Tibial nerve (tissue), 4 donors: ENCODE measurements at places on chromosomes 3 and 15.

GRCh38 chr3:112128843-112129727 is 4.0 kb downstream of the GCSAM start:
- DNase-seq, result no peak

DNA sequence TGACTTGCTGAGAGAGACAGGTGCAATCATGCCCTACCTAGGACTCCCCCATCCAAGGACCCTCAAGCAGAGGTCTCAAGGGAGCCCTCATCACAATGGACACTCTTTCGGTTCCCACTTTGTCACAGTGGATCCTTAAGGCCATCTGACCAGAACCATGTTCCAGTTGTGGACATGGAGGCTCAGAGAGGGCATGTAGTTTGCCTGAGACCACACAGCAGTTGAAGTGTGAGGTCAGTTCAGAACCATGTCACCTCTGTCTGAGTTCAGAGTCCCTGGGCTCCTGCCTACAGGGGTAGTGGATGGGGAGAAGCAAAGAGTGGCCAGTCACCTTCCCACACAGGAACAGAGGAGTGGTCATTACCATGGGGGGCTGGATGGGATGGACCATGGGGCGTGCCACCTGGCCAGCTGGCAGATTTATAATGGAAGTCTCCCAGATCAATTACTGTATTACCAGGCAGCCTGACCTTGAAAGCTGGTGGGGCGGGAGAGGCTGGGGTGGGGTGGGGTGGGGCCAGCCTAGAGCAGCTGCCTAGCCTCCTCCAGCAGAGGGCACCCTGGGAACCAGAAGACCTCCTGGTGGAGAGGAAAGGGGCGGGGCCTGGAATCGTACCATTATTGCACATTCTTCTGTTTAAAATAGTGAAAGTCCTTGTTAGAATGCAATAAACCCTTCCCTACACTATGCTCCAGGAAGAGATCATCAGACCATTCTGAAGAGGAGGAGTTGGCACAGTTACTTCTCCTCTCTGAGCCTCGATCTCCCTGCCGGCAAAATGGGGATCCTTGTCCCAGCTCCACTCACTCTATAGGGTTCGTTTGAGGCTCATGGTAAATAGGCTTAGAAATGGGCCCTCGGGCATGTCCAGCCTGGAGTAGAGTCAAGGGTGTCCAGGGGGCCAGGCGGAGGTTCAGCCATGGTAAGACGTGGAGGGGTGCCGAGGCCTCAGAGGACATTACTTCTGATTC is 26.9 kb upstream of the LINGO1 start:
- no peak for DNase-seq

- no peak for DNase-seq
These were observed 185.7 kb downstream of the ARRDC4 start for GRCh38 chr15:98146031-98146820.

- DNase-seq, result no peak
These were observed 91.5 kb upstream of the CHD2 start for GRCh38 chr15:92808598-92809063.

DNA sequence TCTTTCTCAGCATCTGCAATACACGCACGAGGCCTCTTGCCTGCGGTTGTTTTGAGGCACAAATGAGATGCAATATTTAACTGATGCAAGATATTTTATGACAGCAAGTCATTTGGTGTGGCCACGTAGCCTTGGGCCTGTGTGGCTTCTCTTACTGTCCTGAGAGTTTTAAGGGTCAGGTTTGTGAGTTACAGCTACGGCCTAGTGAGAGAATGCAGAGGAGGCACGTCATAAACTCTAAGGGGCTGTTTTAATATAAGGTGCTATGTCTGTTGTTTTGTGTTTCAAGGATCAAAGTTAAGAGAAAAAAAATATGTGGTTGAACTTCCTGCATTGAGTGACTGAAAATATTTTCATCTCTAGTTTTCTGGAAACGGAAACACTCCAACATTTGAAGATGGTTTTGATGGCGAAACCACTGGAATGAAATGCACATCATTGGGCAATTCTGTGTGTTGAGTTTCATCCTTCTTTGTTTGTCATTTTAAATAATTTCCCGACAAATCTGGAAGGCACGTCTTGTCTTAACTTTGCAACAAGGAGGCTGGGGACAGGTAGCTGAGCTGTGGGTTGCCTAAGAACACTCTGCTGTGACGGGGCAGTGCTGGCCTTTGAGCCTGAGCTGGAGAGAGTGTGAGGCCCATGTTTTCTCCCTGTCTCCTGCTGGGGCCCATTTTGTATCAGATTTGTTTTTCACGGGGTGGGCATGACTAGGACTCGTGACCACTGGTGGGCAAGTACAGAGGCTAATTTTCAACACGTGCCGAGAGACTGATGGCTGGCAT is 5.1 kb downstream of the APBA2 start:
- no peak for DNase-seq

- no peak for DNase-seq
These were observed 19.8 kb downstream of the CYP19A1 start for GRCh38 chr15:51318382-51319150.

GRCh38 chr15:67806536-67806935 is 18.8 kb upstream of the SKOR1 start:
- DNase-seq, result no peak

DNA sequence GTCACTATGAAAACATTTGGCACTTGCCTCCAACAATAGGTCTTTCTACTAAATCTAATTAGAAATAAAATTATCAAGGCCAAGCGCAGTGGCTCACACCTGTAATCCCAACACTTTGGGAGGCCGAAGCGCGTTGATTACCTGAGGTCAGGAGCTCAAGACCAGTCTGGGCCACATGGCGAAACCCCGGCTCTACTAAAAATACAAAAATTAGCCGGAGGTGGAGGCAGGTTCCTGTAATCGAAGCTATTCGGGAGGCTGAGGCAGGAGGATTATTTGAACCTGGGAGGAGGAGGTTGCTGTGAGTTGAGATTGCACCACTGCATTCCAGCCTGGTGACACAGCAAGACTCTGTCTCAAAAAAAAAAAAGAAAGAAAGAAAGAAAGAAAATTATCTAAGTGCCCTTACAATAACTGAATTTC is 1.6 kb upstream of the PLD1 start:
- DNase-seq, result no peak

DNA sequence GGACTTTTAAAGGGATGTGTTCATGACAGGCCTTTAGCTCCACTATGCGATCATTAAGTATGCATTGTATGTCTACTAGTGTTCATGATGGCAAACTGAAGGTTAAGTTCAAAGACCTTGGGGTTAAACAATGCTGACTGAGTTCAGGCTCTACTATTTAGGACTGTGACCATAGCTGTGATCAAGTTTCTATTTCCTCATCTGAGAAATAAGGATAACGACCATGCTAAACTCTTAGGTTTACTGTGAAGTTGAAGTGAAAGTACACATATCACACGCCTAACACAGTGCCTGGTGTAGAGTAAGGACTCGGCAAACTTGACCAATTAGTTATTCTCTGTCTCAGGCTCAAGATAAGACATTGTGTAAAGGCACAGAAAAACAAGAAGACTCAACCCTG is 243.2 kb downstream of the MBNL1 start:
- no peak for DNase-seq

- no peak for DNase-seq
These were observed 9.9 kb downstream of the CRABP1 start for GRCh38 chr15:78350058-78350457.

- DNase-seq, result no peak
These were observed 27.5 kb upstream of the FHIT start for GRCh38 chr3:61278713-61279112.

- DNase-seq, result no peak
These were observed 56.4 kb downstream of the ZNF621 start for GRCh38 chr3:40581166-40581565.

- DNase-seq, result no peak
These were observed 656.0 kb upstream of the GRM7 start for GRCh38 chr3:6204891-6205290.

GRCh38 chr3:11691767-11692531 is 48.2 kb upstream of the VGLL4 start:
- no peak for DNase-seq

DNA sequence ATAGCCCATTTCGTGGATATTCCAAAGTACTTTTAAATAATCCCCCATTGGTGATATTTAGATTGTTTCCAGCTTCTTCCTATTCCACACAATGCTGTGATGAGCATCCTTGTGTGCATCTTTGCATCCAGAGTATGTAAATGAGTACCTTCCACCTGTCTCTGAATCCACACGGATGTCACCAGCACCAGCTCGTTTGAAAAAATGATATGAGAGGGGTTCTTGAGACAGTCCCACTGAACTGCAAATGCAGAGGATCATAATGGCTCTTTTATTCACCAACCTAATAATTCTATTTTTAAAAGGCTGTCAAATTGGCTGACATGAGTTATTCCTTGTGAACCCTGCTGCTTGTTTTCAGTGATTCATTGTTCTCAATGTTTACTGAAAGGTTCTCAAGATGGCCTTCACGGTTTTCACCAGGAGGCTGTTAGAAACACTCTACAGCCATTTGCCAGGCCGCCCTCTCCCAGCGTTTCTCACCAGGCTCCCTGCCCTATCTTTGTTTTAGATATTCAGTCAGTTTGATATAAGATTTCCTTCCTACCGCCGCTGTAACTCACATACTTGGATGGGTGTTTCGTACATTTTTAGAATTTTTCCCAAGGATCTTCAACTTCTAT is 96.7 kb upstream of the PTPRG start:
- no peak for DNase-seq

- DNase-seq, result no peak
These were observed 27.7 kb upstream of the PLXNA1 start for GRCh38 chr3:126955004-126955790.

DNA sequence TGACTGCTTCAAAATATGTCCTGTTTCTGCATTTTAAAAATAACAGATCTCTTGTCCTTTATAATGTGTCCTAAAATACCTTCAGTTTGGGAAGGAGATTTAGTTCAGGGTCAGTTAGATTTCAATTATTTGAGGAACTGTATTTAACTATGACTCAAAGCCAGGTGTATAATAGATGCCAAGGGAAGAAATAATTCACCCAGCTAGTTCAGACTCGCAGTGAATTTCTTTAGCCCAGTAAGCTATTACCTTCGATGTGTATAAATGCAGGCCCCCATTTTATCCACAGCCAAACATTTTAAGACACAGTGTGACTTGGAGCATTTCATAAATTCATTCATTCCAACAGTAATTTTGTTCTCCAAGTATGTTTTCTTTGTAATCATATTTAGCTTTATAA is 458.0 kb downstream of the ZNF385D start:
- DNase-seq, result no peak

DNA sequence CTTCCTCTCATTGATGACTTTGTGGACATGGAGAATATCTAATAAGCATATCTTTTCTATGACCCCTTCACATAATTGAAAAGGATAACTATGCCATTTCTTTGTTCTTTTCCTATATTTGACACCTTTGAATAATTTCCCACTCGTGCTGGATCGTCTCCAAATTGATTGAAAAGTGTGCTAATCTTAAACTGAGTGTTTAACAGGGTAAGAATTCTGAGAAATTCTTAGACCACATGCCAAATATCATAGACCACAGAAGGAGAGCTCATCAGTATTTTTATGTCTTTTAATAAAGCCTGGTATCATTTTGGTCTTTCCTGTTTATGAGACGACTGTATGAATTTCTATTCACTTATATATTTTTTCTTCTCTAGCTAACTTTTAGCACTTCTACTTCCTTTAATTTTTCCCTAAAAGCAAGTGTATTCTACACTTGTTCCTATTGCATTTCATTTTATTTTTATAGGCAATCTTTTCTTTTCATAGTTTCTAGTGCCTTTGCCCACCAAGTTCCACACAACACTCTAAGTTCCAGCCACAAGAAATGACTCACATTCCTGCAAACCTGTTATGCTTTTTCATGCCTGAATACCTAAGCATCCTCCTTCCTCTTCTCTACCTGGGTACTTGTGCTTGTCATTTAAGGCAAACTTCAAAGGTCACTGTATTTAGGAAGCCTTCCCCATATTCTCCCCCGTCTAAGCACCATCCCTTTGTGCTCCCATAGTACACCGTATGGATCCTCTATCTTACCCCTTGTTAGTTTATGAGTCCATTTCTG is 30.1 kb downstream of the KBTBD8 start:
- DNase-seq, result no peak

- no peak for DNase-seq
These were observed 1.3 kb downstream of the AMIGO3 start for GRCh38 chr3:49717959-49718857.

- no peak for DNase-seq
These were observed 298.5 kb downstream of the DIPK2A start for GRCh38 chr3:144270100-144270499.

GRCh38 chr15:98134905-98135304 is 174.4 kb downstream of the ARRDC4 start:
- DNase-seq, result peak; percentile 24

DNA sequence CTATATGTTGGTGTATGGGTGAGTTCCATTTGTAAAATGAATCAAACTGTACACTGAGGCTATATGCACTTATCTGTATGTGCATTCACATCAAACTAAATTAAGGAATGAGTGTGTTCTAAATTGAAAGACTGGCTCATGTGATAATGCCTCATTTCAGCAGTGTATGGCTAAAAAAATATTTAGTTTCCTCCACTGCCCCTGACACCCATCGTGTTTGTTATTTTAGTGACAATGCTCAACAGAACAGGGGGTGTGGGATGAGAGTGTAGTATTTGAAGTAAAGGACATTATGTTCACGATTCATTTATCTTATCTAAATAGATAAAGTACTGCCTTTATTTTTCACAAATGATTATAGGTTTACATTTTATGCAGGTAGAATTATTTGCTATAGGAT is 301.1 kb upstream of the ARPP21 start:
- no peak for DNase-seq

GRCh38 chr3:74004386-74004785 is 379.6 kb upstream of the PDZRN3 start:
- no peak for DNase-seq

DNA sequence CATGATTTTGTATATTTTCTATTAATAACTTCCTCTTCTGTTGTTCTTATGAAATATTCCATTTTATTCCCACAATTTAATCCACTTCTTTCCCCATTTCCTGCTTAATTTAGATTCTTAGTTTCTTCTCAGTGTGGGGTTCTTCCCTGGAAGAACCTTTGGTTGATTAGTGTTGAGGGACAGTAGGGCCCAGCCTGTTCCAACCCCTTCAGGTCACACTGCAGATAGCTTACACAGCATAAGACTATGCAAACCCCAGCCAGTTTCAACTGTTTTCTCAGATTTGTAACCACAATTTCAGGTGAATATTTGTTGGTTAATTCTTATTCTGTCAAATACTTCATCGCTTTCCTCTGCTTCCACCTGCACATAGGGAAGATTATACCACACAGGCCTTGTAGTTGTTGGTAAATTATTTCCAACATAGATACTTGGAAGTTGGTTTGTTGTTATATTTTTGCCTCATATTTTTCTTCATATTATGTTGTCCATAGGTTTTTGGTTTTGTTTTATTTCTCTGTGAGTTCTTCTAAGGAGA is 34.7 kb downstream of the AADACL2 start:
- no peak for DNase-seq

GRCh38 chr3:169133178-169134161 is 530.0 kb downstream of the MECOM start:
- DNase-seq, result no peak

DNA sequence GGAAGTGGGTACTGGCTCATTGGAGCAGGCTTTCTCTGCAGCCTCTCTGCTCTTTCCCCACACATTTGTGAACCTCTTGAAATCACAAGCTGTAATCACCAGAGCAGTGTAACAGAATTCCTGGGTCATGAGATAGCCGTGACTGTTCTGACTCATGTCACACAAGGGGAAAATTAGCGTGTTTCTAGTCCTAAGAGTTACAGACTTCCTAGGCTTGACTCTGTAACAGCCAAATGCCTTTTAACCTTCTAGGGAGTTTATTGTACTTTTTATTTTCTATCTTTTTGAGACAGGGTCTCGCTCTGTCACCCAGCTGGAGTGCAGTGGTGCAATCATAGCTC is 54.7 kb upstream of the TRAK1 start:
- no peak for DNase-seq

- no peak for DNase-seq
These were observed 17.4 kb upstream of the ANKRD34C start for GRCh38 chr15:79265167-79265566.
